Nucleus accumbens (tissue), 56 donors: ENCODE measurements at places on chromosomes 7 and 10.

GRCh38 chr7:49483142-49483541, 290.3 kb upstream of the VWC2 start:
- no peak for DNase-seq

DNA sequence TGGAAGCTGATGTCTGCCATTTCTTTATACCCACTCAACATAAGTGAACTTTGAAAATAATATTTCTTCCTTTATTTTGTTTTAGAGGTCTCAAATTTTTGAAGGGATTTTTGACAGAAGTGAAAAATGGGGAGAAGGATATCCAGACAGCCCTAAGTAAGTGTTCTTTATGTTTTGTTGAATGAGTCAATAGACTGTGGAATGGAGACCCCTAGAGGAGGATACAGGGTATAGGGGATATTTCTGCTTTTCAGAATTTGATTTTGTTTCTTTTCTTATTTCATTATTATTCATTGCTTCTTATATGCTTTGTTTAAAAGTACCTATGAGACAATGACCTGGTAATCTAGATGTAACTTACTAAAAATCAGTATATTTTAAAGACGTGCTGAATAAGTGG, 34.4 kb downstream of the PLEKHA8 start:
- DNase-seq = no peak

GRCh38 chr10:16943295-16944285, 126.4 kb upstream of the RSU1 start:
- DNase-seq = no peak

DNA sequence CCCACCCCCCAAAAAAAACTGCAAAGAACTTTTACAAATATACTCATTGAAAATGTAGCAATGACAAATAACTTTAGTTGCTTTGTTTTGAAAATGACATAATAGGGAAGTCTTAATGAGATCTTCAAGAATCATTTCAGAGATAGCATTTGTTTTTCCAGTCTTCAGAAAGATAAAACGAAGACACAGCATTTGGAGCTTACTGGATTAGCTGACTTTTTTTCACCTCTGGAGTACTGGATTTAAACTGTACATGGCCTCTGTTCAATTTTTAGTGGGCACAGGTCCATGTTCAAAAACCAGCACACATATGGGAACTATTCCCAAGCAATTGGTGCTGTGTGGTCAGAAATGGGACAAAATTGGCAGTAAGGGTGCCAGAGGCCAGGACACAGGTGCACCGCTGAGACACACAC, 3.9 kb downstream of the RAB11FIP2 start:
- no peak for DNase-seq

DNA sequence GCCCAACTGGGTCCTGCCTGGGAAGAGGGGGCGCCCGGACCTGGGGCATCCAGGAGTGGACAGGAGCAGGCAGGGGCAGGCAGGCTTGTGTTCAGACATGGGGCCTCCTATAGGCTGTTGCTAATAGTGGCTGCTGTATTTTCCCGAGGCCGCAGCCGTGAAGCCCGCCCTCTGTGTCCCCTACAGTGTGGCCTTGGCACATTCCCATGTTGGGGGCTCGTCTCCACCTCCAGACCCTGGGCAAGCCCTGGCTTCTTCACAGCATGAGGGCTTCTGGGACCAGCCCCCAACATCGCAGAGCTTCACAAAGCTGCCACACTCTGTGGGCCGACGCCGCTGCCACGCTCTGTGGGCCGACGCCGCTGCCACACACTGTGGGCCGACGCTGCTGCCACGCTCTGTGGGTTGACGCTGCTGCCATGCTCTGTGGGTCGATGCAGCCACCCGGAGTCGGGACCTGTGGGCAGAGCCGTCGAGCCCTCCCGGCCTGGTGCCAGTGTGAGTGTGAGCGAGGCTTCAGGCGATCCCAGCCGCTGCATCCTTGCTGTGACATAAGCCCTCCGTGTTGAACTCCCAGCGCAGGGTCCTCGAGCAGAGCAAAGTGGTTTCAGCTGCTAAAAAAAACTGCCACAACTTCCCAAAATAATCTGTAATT, 109.0 kb downstream of the INPP5A start:
- DNase-seq = no peak

DNA sequence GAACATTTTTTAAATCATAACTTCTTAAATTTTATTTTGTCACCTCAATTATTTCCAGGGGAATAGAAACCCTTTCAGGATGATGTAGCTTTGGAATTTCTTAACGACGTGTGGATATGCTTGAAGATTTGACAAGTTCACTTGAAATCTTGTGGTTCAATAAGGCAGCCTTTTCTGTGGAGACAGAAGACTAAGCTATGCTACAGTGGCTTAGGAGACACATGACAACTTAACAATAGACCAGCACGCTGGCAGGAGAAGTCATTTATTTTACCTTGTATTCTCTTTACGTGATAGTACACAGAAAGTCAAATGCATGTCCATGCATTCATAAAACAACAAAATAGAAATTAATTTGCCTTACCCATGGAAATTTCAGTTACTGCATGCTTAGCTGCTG, 181.6 kb downstream of the GRM3 start:
- no peak for DNase-seq

GRCh38 chr10:84360637-84361365, 32.4 kb downstream of the CCSER2 start:
- no peak for DNase-seq

DNA sequence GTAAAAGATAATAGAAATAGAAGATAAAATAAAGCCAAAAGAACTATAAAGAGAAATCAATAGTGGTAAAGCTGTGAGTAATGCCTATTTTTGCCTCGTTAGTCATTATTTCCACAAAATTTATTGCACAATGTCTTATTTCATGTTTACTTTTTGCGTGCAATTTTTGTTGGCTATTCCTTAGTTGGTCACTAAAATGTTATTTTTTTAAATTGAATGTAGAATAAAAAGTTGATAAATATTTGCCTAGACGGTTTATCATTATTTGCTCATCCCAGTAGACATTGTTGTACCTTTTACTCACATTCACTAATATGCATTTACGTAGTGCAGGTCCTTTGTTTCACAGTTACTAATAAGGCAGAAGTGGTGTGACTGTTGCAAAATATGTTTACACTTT, 227.8 kb upstream of the BMPER start:
- no peak for DNase-seq

DNA sequence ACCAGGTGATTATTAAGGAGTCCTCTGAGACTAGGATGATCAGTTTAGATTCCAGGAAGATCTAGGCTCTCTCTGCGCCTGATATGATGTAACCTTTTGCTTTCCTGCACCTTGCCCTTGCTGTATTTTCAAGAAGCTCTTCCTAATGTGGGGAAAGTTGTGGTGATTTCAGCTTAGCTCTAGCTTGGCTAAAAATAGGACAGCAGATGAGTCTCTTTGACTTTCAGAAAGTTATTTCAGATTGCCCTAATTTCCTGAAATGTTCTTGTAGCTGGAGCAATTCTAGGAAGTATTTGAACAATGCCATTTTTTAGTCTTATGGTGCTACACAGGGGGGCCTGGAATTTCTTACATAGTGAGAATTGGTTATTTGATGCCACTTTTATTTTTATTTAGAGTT, 3.8 kb downstream of the LCOR start:
- DNase-seq = no peak

DNA sequence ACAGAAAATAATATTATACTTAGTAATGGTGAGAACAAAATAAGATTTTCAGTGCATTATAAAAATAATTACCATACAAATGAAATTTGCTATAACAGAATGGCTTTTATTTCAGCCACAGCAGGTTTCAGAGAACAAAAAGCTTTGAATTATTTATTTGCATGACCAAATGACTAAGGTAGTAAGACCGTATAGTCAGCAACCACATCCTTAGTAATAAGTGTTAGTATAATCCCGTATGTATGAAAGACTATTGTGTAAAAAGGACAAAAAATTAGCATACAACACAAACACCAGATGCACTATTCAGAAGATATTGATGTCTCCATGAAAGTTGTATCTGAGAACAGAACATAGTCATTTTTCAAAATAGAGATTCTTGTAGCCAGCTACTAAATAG, 12.2 kb downstream of the PDZD8 start:
- DNase-seq = no peak

GRCh38 chr10:73576178-73576889, 14.8 kb downstream of the USP54 start:
- DNase-seq = no peak

- DNase-seq = no peak
Observed at GRCh38 chr7:134278502-134279153, 38.1 kb downstream of the SLC35B4 start.

GRCh38 chr7:50281680-50282445, 22.7 kb upstream of the IKZF1 start:
- DNase-seq = no peak

GRCh38 chr7:70761711-70762328, 370.1 kb upstream of the GALNT17 start:
- DNase-seq = no peak

DNA sequence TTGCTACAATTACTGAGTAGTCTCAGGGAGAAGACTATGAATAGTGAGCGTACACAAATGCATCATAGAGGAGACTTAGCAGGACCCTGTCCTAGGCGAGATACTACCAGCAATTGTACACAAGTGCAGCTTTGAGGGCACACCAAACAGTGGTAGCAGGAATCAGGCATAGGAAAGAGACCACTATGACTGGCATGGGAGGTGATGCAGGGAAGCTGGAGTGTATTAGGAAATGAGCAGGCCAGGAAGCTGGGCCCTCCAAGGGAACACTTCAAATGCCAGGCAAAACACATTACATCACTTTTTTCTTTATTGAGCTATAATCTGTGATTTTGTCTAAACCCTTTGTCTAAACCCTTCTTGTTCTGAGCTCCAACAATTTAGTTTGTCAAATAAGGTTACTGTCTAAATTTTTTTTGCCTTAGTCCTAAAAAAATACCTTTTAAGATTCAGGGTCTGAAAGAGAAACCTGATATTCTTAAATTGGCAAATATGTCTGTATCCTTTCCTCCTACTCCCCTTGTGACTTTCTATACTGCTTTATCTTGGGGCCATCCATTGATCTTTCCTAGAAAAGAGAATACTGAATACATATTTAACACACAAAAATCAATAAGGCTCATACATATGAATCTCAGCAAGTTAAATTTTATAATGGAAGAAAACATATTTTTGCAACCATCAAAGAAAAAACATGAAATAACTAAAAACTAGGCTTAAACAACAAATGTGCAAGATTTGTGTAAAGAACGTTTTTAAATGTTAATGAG, 193.8 kb upstream of the PHYHIPL start:
- DNase-seq = no peak

- no peak for DNase-seq
Observed at GRCh38 chr7:137772316-137772715, 74.5 kb downstream of the DGKI start.

DNA sequence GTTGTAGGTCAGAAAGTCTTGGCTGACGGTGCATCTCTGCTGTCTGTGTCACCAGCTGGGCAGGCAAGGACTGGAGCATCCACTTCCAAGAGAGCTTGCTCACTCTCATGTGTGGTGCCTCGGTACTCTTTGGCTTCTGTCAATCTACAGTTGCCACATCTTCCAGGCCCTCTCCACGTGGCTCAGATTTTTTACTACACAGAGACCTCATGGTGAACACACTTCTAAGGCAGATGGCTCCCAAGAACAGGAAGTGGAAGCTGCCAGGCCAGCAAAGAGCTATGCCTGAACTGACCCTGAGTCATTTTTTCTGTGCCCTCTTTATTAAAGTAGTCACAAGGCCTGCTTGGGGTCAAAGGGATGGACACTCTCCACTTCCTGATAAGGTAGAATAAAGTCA, 351.5 kb upstream of the AUTS2 start:
- DNase-seq = no peak

DNA sequence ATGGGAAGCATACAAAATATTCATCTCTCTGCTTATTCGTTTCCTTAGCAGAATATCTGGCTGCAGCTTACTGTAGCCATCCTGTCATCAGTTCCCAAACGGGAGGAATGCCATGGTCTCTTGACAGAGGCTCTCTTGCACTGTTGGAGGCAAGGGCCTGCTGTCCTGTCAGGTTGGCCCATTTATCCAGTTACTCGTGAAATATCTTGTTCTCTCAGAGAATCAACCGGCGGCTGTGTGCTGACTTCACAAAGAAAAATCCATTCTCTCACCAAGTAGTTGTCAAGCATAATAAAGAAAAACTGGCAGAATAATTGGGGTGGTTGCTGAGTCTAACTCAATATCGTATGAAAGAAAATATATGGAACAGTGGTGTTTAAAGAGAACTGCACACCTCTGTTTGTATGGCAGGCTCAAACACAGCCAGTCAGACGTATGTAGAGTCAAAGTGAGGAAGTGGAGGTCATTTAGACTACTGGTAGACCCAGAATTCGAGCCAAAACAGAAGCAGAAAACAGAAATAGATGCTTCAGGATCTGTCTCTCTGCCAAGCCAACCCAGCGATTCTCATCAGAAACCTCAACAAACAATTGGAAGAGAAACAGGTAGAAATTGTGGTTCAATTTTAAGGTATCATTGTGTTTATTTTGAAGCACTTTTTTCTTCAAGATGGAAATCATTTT, 349.2 kb upstream of the PRKCQ start:
- no peak for DNase-seq

- no peak for DNase-seq
Observed at GRCh38 chr7:35252612-35253459, 1.1 kb downstream of the TBX20 start.
